ENCODE measurements at places on chromosomes 13 and 19.
A peak's percentile ranks its signal among the peaks of the same experiment; 100 is the strongest.

- H3K4me1 ChIP-seq: peaks cover 10% of the 10 kb centered on the region
- peak; percentile 63 for DNase-seq
- H3K27me3 ChIP-seq: no peaks in the 10 kb centered on the region
Observed at GRCh38 chr19:48815870-48816501, 5.2 kb upstream of the BCAT2 start.

DNA sequence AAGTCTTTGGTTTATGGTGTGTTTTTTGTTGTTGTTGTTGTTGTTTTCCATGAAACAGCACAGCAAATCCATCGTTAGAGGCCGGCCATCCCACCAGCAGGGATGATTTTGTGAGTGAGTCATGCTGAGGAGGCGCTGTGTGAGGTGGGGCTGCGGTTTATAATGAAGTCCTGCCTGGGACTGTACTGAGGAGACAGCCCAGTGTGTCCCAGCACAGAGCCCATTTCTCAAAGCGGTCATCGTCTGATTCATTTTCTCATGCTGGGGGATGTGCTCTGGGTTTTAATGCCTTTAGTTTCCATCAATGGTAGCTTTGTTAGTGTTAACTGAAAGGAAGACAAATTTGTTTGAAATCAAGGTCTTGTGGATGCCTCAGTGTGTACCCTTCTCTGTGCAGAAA, 129.3 kb upstream of the SERP2 start:
- H3K27me3 ChIP-seq: no peaks in the 10 kb centered on the region
- no peak overlapping the region for H3K27ac ChIP-seq
- no peaks in the 10 kb centered on the region for H3K36me3 ChIP-seq
- H3K4me1 ChIP-seq: no peaks in the 10 kb centered on the region
- no peak for DNase-seq
- no peak overlapping the region for H3K4me3 ChIP-seq

- DNase-seq: no peak
- H3K4me1 ChIP-seq: peaks cover 17% of the 10 kb centered on the region
- H3K27ac ChIP-seq: no peak overlapping the region
Observed at GRCh38 chr13:30697996-30698401, 37.3 kb upstream of the ALOX5AP start.

- no peak overlapping the region for H3K27ac ChIP-seq
- H3K36me3 ChIP-seq: no peaks in the 10 kb centered on the region
- DNase-seq: no peak
- H3K4me1 ChIP-seq: peaks cover 22% of the 10 kb centered on the region
- H3K4me3 ChIP-seq: no peak overlapping the region
Observed at GRCh38 chr13:33224686-33225085, 60.9 kb downstream of the STARD13 start.

DNA sequence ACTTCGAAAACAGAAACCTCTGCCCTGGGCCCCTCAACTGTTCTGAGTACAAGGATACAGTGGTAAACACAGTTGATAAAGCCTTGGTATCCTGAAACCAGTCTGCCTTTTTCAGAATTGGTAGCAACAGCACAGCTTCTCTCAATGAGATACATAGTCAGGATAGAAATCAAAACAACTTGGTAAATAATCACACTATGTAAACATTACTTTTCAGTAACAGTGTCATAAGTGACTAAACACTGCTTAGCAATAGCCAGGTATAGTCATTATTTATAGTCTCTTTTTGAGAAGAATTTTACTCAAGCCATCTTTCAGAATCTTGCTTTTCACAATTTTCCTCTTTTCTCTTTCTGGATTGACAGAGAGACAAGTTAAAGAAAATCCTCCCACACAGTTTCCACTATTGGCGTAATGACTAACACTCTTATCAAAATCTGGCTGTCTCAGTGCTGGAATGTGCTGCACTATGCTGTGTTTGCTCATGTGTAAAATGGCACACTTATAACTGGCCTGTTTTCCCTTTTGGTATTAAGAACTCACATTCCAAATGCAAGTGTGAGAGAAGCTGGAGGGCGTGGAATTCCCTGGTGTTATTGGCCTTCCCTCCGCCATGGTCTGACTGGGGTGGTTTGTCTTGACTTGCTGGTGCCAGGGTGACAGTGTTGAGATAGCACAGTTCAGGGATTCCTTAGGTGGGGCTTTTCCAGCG, 368.8 kb downstream of the TDRD3 start:
- peaks cover 8% of the 10 kb centered on the region for H3K4me1 ChIP-seq
- DNase-seq: no peak
- H3K4me3 ChIP-seq: no peak overlapping the region
- H3K27ac ChIP-seq: no peak overlapping the region

DNA sequence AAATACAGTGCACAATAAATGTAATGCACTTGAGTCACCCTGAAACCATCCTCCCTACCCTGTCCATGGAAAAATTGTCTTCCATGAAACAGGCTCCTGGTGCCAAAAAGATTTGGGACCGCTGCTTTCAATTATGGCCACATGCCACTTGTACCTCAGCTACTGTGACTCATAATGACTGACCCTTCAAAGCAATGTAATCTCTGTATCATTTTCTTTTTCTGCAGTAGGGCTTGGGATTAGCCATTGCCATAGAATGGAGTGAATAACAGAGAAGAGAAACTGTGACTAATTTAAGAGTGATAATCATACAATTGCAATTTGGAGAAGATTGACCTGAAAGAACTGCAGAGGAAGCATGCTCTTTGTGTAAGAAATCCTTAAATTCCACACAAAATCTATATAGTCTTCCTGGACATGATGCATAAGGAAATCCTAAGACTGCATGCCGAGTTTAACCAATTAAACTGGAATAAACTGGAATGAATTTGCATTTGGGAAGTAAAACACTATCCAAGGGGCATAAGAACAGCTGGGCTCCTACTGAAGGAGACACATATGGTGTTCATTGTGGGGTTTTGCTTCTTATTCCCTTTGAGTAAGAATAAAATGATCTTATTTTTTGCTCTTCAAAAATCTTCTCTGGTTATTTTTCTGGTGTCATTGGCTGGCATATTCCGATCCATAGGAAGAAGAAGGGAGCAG, 59.5 kb upstream of the SLC7A1 start:
- H3K36me3 ChIP-seq: no peaks in the 10 kb centered on the region
- DNase-seq: no peak
- H3K4me3 ChIP-seq: no peak overlapping the region

DNA sequence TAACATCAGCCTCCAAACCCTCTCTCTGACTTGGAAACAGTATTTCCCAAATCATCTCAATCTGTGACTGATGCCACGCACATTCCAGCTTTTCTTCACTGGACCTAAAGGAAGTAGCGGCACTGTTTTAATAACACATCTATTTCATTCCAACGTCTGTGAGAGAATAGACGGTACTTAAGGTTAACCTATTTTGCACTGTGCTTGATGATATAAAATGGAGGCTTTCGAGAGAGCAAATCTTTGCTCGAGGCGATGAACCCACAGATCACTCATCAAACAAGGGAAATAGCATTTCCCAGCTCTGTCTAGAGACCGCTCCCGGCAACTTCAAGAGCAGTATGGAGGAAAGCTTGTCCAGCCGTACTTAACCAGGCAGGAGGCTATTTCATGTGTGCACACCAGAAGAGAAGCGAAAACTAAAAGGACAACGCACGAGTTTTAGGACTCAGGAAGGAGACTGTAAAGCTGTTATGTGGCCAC, 2.9 kb downstream of the UBL3 start:
- H3K36me3 ChIP-seq: no peaks in the 10 kb centered on the region
- no peak for DNase-seq
- peak overlapping the region; percentile 50 for H3K4me3 ChIP-seq
- H3K4me1 ChIP-seq: peaks cover 50% of the 10 kb centered on the region
- H3K27me3 ChIP-seq: no peaks in the 10 kb centered on the region
- no peak overlapping the region for H3K27ac ChIP-seq

DNA sequence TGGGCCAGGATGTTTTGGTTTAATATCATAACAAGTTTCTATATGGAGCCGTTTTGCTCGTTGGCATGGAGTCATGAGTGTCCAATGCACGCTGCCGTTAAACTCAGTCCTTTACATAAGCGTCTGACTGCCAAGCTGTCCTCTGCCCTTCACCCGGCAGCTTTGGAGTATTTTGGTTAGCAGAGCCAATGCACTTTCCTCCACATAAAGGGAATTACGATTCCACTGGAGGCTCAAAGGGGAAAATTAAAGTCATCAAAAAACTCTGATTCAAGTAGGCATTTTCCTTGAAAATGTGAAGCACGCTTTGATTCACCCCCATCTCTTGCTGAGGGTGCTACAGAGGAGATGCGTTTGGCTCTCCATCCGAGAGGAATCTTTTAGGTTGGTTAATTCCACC, 144.4 kb upstream of the ARGLU1 start:
- no peak overlapping the region for H3K4me3 ChIP-seq
- no peak for DNase-seq
- H3K36me3 ChIP-seq: no peaks in the 10 kb centered on the region
- H3K4me1 ChIP-seq: peaks cover 6% of the 10 kb centered on the region
- no peaks in the 10 kb centered on the region for H3K27me3 ChIP-seq
- H3K27ac ChIP-seq: no peak overlapping the region

DNA sequence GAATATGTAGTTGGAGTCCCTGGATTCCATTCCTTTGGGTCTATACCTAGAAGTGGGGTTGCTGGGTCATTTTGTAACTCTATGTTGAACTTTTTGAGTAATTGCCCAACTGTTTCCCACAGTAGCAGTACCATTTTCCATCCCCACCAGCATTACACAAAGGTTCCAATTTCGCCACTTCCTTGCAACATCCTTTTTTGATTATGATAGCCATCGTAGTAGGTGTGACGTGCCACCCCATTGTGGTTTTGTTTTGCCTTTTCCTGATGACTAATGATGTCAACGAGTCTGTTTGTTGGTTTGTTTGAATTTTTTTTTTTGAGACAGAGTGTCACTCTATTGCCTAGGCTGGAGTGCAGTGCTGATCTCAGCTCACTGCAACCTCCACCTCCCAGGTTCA, 3.3 kb upstream of the PEX11G start:
- H3K4me3 ChIP-seq: no peak overlapping the region
- peaks cover 7% of the 10 kb centered on the region for H3K4me1 ChIP-seq
- no peaks in the 10 kb centered on the region for H3K27me3 ChIP-seq

DNA sequence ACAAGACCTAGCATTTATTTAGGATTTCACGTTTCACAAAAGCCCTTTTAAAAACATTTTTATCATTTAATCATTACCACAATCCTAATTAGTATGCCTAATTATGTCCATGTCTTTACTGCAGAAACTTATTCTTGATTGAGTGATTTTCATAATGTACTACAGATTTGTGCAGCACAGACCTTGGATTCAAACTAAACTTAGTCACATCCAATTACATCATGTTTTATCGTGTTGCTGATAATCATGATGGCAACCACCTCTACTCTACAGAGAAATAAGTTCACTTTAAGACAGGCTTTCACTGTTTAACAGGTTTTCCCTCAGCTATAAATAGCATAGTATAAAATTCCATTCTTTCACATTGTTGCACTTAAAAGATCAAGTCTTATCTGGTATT, 240.9 kb upstream of the RFC3 start:
- DNase-seq: no peak
- H3K27ac ChIP-seq: no peak overlapping the region
- no peaks in the 10 kb centered on the region for H3K4me1 ChIP-seq
- H3K27me3 ChIP-seq: no peaks in the 10 kb centered on the region
- no peak overlapping the region for H3K4me3 ChIP-seq

DNA sequence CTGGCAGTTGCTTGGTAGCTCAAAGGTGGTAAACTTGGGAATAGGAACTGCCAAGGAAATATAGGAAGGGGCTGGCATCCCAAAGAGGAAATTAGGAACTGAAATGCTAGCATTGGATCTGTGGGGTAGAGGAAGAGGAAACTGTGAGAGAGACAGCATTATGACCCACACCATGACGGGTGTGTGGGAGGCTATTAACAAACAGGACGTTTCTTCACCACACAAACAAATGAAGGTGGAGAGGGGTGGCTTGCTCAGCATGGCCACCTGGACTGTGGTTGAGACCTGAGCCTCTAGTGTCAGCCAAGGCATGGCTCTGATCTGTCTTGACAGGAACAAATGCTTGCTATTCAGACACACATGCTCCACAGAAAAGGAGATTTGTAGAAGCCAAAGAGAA, 178.2 kb downstream of the B3GLCT start:
- no peak overlapping the region for H3K27ac ChIP-seq
- no peaks in the 10 kb centered on the region for H3K36me3 ChIP-seq

GRCh38 chr13:49655906-49656305, 27.6 kb downstream of the ARL11 start:
- H3K4me3 ChIP-seq: no peak overlapping the region
- H3K36me3 ChIP-seq: peaks cover under 1% of the 10 kb centered on the region
- DNase-seq: no peak
- no peak overlapping the region for H3K27ac ChIP-seq
- H3K27me3 ChIP-seq: no peaks in the 10 kb centered on the region

DNA sequence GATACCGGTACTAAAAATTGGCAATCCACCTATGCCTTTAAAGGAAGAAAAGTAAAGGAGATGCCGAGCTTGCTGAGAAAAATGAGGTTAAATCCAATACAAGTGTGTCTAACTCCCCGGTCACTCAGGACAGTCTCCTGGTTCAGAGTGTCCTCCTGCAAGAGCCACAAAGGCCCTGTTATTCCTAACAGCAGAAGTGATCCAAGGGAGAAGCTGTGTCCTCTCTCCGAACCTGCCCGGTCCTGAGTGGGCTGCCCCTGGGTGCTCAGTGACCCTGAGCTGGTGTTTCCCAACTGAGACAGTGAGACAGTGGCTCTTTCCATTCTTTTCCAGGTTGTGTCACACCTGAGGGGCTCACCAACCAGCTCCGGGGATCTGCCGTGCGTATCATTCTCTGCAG, 4.8 kb downstream of the GJB6 start:
- H3K27me3 ChIP-seq: peaks cover 46% of the 10 kb centered on the region
- H3K36me3 ChIP-seq: no peaks in the 10 kb centered on the region
- no peak overlapping the region for H3K4me3 ChIP-seq
- H3K27ac ChIP-seq: no peak overlapping the region

- no peak for DNase-seq
- no peak overlapping the region for H3K27ac ChIP-seq
- H3K36me3 ChIP-seq: no peaks in the 10 kb centered on the region
- no peak overlapping the region for H3K4me3 ChIP-seq
- H3K4me1 ChIP-seq: no peaks in the 10 kb centered on the region
Observed at GRCh38 chr13:29918845-29919244, 68.4 kb upstream of the UBL3 start.

All from GM23338 (cell line).